ENCODE measurements at places on chromosomes 13 and 19. TPM values are rescaled to one million over a fixed set of nuclear protein-coding genes. Genes with fewer than 3 reads are reported as not detected.
A peak's percentile ranks its signal among the peaks of the same experiment; 100 is the strongest.

GRCh38 chr19:56108447-56109195, 12.5 kb downstream of the ZNF787 start:
- peak; percentile 51 for DNase-seq

DNA sequence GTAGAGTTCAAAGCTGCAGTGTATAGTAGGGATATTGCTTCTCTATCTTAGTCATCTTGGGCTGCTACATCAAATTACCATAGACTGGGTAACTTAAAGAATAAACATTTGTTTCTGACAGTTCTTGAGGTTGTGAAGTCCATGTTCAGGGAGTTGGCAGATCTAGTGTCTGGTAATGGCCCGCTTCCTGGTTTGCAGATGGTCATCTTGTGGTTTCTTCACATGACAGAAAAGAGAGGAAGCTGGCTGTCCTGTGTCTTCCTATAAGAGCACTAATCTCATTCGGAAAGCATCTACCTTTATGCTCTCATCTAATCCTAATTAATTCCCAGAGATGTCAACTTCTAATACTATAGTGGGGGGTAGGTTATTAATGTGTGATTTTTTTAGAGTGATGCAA, 6.2 kb downstream of the ZNF763 start:
- no peak for DNase-seq

DNA sequence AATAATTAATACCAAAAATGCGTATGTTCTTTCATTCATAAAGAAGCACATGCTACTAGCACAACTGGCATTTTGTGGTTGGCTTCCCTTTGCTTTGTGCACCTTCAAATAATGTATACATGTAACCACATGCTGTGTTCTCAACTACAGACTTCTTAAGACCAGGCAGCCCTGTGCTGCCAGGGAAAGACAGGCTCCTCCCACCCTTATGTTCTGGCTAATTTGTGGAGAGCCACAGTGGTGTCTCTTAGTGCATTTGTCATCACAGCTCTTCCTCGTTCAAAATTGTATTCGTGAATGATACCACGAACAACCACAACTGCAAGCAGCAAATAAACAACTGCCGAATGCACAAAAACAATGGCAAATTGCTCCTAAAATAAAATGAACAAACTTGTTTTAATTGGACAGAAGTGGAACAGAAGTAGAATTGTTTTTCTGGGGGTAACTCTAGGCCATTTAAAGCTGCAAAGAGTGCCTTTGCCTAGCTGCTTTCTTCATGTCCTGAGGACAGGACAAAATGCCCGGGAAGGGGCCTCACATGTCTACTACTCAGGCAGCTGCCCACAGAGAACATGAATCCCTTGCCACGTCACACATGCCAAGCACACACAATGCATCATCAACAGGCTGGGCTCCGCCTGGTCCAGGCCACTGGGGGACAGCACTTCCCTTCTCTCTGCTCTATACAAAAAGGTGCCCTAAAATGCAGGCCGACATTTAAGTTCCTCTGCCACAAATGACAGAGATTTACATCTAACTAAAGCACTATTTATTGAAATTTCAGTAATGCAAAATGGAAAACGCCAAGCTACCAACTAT, 21.7 kb downstream of the IRS2 start:
- DNase-seq = no peak

GRCh38 chr13:19586904-19587634, 25.7 kb upstream of the TPTE2 start:
- DNase-seq = no peak

GRCh38 chr19:4057931-4058692, 8.6 kb downstream of the ZBTB7A start:
- DNase-seq = no peak

DNA sequence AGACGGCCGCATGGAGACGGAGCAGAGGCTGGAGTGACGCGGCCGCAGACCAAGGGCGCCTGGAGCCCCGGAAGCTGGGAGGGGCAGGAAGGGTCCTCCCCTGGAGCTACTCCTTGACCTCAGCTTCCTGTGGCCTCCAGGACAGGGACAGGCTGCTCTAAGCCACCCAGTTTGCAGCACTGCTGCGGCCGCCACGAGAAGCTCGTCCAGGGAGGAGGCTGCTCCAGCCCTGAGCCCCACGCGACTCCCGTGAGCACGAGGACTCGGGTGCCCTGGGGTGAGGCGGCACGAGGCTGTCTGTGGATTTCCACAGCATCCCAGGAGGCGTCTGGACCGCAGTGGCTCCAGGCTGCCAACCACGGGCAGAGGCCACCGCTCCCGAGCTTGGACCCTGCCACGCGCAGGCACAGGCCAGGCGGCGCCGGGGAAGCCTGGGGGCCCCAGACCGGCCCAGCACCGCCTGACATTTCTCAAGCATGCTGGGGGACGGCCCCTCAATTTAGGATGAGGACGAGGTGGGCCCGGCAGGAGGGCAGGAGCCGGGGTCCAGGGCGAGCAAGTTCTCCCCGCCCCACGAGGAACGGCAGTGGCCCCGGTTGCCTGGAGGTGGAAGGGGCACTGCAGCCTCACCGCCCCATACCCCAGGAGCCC, 10.7 kb downstream of the SBNO2 start:
- no peak for DNase-seq

DNA sequence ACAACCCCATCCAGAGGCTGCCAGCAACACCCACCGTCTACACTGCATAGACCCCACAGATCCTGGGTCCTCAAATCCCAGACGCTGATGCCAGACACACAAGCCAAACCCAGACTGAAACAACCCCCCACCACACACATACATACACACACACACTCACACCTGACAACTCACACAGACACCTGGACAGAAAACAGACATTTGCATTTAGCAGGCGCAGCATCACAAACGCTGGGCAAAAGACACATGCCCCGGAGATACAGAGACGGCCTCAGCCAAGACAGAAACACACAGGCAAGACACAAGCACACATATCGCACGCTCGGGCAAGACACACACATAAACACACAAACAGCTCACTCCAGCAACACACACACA, 1.3 kb downstream of the BBC3 start:
- DNase-seq = peak; percentile 30

- no peak for DNase-seq
These were observed at the start of gene NKPD1 for GRCh38 chr19:45160870-45161737. Gene NKPD1, minus strand, starts transcription at chr19:45160982. Its CDS starts 832 bp downstream, at chr19:45160150.

- DNase-seq = no peak
These were observed 105.5 kb downstream of the KDM4B start for GRCh38 chr19:5074407-5074806.

- DNase-seq = no peak
These were observed 173.7 kb upstream of the SLITRK5 start for GRCh38 chr13:87497426-87497825.

- no peak for DNase-seq
These were observed 154.1 kb downstream of the OLFM4 start for GRCh38 chr13:53182724-53183123.

GRCh38 chr13:99970651-99971575, 654 bp downstream of the ZIC5 start:
- DNase-seq = no peak

GRCh38 chr19:5059213-5059574, 90.3 kb downstream of the KDM4B start:
- no peak for DNase-seq

GRCh38 chr13:51000571-51001260, 91.1 kb downstream of the RNASEH2B start:
- peak; percentile 88 for DNase-seq

GRCh38 chr13:25912961-25913360, 138.9 kb downstream of the SHISA2 start:
- DNase-seq = no peak

- DNase-seq = no peak
These were observed 41.5 kb upstream of the TSC22D1 start for GRCh38 chr13:44617648-44618047.

DNA sequence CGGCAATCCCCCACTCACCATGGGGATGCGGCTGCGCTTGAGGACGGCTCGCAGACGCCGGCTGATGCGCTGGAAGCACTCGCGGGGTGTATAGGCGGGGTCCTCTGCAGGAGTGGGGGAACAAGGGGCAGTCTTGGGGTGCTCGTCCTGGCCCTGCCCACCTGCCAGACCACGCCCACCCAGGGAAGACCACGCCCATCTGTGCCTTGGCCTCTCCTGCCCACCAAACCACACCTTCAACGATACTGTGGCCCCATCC, 6.7 kb downstream of the RNU6-9 start:
- DNase-seq = no peak

DNA sequence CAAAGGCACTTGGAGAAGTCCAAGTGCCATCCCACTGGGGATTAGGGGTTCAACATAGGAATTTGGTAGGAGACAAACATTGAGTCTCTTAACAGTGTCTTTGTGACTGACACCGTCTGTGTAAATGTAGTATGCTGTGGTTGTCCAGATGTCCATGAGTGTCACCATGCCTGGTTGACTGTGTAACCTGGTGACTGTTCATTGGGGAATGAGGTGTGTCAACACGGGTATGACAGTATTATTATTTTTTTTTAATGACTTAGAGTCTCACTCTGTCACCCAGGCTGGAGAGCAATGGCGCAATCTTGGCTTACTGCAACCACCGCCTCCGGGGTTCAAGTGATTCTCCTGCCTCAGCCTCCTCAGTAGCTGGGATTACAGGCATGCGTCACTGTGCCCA, 16.2 kb downstream of the PKN1 start:
- no peak for DNase-seq

GRCh38 chr19:6271721-6272410, 7.9 kb downstream of the MLLT1 start:
- DNase-seq = peak; percentile 62

- DNase-seq = no peak
These were observed 879 bp upstream of the COX7A1 start for GRCh38 chr19:36153126-36153525.

Gene CKM
- 4,137 TPM for polyA plus RNA-seq

Gene FBXO17
- polyA plus RNA-seq = 32.3 TPM

Gene BCL2L12
- polyA plus RNA-seq = 35.9 TPM

Gene LHFPL6
- 71.0 TPM for polyA plus RNA-seq

Gene RLN3
- not detected for polyA plus RNA-seq

Gene CTXN1
- 2.6 TPM for polyA plus RNA-seq

Gene BCL3
- 20.0 TPM for polyA plus RNA-seq

Gene TIMM44
- 54.9 TPM for polyA plus RNA-seq

Gene FPR3
- polyA plus RNA-seq = 1.4 TPM

Data from hindlimb muscle (tissue), 1 donor.